ENCODE measurements at places on chromosomes 11 and 22.

DNA sequence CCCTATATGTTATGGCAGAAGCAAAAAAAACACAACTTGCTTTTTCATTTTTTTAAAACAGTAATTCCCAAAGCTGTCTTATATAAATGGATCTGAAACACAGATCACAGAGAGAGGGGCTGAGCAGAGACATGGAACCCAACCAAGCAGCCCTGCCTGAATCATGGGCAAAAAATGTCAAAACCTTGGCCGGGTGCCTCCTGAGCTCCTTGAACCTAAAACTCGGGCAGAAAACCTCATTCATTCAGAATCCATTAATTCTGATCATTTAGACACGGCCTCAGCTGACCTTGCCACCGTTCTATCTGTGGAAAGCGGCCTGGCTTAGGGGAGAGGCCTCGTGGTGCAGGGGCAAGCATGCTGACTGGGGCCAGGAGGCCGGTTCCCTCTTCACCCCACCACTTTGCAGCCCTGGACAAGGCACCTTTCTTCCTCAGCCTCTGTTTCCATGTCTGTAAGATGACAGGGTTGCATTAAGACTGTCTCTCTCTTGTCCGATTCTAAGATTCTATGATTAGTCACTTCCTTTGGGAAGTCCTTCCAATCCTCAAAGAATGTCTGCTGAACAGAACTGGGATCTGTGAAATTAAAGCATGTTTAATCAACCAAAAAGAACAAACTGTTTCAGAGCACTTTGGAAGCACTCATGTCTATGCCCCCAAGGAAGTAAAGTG lies 26.0 kb downstream of the TENM4 start:
- no peak for DNase-seq

DNA sequence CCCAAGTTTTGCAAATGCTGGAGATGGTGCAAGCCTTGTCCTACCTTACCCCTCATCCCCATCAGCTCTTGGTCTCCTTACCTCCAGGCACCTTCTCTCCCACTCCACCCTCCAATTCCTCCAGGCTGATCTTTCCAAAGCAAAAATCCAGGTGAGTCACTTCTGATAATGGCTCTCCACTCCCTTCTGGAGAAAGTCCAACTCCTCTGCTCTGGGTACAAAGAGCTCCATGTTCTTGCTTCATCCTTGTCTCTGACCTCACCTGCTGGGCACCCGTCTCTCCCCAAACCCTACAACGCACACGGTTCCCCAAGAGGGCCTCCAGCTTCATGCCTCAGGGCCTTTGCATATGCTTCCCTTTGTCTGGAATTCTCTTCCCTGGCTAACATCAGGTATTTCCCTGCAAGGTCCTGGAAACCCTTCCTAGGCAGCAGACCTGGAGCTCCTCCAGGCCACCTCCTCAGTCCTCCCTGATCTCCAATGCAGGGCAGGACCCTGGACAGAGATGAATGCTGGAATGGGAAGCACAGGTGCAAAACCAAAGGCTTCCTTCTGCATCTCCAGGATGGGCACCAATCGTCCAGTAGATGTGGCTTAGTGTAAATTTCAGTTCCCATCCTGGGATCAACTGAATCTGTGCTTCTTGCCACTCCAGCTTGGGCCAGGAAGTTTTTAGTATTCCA lies 22.7 kb downstream of the IFT27 start:
- DNase-seq = no peak

DNA sequence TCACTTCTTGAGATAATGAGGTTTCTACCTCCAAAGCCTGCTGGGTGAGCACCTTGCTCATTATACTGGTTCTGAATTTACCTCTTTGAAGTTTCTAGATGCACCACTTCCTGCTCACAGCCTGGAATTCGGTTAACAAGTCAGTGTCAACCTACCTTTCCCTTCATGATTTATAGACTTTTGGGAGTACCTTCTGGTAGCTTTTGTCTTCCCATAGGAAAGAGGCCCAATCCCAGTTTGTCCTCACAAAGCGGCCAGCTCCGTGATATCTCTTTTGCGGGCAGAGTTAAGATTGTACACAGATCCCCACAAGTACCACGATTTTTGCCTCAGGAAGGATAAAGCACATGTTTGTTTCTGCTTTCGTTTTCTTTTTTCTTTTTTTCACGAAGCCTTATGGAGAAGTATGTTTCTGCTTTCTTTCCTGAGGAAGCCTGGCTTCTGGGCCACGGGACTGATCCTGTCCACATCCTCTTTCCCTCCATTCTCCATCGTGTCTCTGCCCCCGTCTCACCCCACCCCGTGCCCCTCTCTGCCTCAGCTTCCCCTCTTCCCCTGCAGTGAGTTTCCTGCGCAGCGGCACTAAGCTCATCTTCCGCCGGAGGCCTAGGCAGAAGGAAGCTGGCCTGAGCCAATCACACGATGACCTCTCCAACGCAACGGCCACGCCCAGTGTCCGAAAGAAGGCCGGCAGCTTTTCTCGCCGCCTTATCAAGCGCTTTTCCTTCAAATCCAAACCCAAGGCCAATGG lies 5.7 kb upstream of the HINFP start:
- DNase-seq = peak; percentile 52

GRCh38 chr22:36156515-36157419 lies 3.8 kb downstream of the APOL3 start:
- peak; percentile 89 for DNase-seq

DNA sequence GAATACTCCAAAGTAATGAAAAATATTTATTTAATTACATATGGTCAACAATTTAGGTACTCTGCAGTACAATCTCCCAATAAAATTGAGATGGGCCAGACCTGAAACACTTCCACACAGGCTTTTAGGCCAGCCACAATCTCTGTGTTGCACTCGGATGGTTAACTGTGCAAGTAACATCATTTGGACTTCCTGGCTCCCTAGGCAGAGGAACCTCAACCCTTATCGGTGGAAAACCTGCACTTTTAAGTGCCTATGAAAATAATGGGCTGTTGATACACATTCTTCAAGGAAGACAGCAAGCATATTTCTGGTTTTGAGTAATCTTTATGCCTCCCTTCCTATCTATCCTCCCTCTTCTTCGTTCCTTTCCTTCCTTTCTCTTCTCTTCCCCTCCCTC lies 343.1 kb downstream of the SOX6 start:
- DNase-seq = no peak

DNA sequence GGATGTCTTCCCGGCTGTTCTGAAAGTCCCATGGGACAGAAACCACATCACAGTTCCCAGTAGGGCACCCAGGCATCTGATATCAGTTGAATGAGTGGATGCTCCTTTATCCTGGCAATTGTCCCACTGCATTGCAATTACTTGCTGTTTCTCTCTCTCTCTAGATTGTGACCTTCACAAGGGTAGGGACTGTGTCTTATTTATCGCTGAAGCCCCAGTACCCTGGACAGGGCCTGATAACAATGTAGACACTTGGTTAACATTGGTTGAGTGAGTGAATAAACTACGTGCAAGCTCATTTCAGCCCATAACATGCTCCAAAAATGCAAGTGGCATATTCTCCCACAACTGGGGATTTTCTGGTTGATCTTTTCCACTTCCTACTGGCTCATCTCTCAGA lies 193.7 kb upstream of the NARS2 start:
- no peak for DNase-seq

DNA sequence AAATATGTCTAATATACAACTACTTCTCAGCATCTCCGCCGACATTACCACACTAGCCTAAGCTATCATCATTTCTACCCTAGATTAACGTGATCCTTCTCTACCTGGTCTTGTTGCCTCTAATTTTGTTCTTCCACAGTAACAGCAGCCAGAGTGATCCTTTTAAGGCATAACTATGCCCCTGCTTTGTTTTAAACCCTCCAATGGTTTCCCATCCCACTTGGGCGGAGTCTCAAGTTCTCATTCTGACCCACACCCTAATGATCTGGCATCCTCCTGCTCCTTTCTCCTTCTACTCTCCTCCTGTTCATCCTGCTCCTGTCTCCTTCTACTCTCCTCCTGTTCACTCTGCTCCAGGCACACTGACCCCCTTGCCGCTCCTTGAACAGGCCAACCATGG lies 31.9 kb upstream of the POU2AF1 start:
- no peak for DNase-seq

GRCh38 chr11:83349296-83349695 lies 63.1 kb upstream of the CCDC90B start:
- DNase-seq = no peak

- DNase-seq = no peak
These were observed 33.9 kb downstream of the AP2A2 start for GRCh38 chr11:959608-960007.

DNA sequence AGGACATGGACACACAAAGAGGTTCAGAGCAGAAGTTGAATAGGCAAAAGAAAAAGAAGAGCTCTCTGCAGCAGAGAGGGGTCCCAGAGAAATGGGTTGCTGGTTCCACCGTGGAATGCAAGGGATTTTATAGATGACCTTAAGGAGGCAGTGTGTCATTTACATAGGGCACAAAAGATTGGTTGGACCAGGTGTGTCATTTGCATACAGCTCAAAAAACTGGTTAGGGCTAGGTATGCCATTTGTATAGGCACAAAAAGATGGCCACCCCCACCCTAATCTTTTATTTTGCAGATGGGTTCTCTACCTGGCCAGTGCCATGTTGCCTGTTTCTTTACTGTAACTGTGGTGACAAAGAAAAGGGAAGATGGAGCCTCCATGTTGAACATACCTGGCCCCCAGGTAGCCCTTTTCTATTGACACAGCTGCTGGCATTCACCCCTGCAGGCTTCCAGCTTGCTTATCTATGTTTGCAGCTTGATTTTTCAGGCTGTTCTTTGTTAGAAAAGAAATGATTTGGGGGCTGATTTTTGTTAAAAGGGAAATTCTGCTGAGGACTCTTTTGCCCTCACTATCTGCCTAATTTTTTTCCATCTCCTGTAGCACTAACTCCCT lies 3.1 kb upstream of the CAVIN3 start:
- no peak for DNase-seq

GRCh38 chr11:62241095-62241494 lies 944 bp upstream of the SCGB1D2 start:
- DNase-seq = no peak

DNA sequence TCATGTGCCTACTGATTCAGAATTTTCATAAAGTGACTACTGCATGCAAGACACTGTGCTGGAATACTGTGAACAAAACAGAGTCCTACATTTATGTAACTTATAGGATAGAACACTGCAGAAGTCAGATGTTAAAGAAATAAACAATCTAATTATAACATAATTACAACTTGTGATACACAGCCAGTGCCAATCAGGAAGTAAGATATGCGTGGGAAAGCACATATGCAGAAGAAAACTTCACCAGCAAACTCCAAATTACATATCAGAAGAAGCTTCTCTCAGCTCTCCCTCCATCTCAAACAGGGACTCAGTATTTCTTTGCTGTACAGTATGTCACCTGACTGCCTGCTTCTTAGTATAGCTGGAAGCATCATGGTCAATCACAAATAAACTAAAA lies 37.4 kb downstream of the PAK1 start:
- DNase-seq = no peak

GRCh38 chr11:121351083-121351630 lies 58.6 kb downstream of the SC5D start:
- no peak for DNase-seq

DNA sequence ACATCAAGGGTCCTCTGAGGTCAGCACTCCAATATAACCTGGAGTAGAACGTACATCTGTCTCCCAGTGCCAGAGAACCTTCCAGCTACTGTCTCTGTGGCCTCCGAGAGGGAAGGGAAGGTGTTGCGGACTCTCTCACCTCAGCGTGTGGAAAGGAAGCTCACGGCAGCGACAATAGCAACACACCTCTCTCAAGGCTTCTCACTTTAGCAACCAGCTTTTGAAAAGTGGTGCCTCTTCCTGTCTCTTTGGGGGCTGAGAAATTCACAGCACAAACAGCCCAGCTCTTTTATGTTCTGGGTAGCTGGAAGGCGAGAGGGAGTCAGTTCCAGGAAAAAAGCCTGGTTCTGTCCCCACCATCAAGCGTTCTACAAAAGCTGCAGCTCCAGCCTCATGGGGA lies 156.9 kb upstream of the TBCEL start:
- DNase-seq = no peak

DNA sequence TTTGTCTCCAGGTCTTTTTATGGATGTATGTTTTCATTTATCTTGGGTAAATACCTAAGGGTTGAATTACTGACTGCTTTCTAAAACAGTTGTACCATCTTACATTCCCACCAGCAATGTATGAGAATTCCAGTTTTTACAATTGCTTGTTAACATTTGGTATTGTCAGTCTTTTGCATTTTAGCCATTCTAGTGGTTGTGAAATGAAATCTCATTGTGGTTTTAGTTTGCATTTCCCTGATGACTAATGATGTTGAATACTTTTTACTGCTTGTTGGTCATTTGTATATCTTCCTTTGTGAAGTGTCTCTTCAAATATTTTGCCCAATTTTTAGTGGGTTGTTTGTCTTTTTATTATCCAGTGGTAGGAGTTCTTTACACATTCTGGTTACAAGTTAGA lies 92.8 kb downstream of the ARFGAP2 start:
- DNase-seq = no peak

DNA sequence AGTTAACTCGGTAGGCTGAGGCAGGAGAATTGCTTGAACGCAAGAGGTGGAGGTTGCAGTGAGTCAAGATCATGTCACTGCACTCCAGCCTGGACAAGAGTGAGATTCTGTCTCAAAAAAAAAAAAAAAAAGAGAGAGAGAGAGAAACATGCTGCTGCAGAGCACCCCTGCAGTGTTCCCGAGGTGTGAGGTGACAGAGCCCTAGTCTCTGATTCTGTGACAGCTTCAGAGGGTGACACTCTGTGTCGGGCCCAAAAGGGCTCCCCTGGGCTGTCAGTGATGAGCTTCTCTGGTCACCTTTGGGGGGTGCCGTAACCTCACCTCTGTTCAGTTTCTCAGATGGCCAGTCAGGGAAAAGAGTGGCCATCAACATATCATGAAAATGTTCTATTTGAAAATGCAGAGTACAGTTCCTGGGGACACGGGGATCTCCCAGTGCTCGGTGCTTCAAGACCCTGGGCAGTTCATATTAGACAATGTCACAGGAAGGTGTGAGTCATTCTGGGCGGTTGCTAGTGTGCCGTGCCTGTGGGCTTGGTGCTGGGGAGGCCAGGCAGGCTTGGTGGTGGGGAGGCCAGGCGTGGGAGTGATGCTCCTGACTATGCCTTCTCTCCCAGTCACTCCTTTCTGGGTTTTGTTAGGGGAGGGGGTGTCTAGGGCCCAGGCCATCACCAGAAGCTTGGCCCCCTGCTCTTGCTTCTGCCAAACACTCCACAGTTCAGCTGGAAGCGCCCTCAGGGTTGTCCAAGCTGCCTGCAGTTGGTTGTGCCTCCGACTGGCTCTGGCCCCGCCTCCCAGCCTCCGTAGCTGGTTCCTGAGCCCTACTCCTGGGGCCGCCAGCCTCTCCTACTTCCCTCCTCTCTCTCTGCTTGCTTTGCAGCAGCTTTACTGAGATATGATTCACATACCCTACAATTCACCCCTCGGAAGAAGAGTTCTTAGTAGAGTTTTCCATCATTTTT lies 52.5 kb upstream of the CLDN5 start:
- peak; percentile 66 for DNase-seq

DNA sequence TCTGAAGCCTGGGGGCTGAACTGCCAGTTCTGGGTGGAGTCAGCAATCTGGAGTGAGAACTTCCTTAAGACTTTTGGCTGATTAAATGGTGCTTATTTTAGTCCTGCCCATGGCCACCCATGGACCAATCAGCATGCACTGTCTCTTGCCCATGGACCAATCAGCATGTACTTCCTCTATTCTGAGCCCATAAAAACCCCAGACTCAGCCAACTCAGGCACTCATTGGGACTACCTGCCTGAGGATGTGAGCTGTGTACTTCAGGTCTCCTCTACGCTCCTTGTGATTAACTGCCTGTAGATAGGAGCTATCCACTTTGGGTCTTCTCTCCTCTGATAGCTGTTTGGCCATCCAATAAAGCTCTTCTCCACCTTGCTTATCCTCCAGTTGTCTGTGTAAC lies 342.3 kb upstream of the CCDC179 start:
- DNase-seq = no peak

- DNase-seq = peak; percentile 49
These were observed 5.2 kb downstream of the CRTAM start for GRCh38 chr11:122843281-122844141.

- no peak for DNase-seq
These were observed 710 bp downstream of the MTCH2 start for GRCh38 chr11:47641600-47642098.

All from CD4-positive, alpha-beta T cell treated with Interleukin-17A for 4 hours (primary cell).